Midbrain (tissue), 1 donor: ENCODE measurements at places on chromosomes 12 and 14.
A peak's percentile ranks its signal among the peaks of the same experiment; 100 is the strongest.

GRCh38 chr14:20711261-20711660 is 22.7 kb downstream of the ANG start:
- DNase-seq: no peak

DNA sequence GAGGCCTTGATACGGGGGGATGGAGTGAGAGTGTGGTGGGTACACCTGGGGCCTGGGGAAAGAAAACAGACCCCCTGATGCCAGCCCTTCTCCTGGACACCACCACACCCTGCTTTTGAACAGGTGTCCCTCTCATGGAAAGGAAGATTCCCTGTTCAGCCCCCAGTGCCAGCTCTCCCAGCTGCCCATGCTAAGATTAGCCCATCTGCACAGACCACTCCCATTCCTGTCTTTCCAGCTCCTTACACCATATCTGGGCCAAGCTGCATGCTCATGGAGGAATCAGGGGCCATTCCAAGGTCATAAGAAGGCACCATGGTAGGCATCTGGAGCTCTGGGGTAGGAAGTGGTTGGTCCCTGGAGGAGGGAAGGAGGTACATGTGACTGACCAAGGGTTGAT is 9.6 kb downstream of the NAB2 start:
- DNase-seq: no peak

- no peak for DNase-seq
Measured at GRCh38 chr12:114926341-114926740, 242.4 kb upstream of the TBX3 start.

DNA sequence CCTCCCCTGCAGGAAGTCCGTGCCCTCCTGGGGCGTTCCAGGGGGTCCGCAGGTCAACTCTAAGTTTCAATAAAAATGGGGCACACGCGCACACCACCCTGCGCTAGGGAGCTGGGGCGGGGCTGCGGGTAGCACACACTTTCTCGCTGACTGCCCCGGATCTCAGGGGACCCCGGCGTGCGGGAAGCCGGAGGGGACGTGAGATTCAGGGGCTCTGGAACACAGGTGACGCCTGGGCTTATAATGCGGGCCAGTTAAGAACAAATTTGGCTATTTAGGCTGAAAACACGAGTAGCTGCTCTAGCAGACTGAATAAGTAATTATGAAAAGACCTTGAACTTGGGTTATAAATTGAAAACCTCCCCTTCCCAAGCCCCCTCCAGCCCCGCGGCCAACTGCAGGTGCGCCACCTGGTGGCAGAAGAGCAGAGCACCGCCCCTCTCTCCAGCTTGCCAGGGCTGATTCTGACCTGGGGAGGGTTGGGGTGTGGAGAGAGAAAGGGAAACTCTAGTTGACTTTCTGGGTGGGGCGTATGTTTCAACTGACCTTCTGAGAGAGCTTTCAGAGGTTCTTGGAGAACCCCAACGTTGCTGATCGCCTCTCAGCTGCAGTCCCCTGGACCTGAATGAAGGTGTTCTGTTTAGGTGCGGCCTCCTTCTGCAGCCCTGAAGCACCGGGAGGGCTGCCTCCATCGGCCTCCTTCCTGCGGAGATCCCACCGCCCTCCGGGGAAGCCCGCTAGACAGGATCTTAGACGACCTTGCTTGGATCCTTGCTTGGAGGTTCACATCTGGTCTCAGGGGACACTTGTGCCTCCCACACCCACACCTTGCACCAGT is 118.4 kb upstream of the EVL start:
- peak; percentile 17 for DNase-seq

GRCh38 chr14:50038398-50039119 is 77.8 kb downstream of the VCPKMT start:
- DNase-seq: no peak

GRCh38 chr12:104407438-104407837 is 49.3 kb upstream of the CHST11 start:
- DNase-seq: no peak

GRCh38 chr12:51122844-51123243 is 39.4 kb upstream of the CSRNP2 start:
- no peak for DNase-seq

DNA sequence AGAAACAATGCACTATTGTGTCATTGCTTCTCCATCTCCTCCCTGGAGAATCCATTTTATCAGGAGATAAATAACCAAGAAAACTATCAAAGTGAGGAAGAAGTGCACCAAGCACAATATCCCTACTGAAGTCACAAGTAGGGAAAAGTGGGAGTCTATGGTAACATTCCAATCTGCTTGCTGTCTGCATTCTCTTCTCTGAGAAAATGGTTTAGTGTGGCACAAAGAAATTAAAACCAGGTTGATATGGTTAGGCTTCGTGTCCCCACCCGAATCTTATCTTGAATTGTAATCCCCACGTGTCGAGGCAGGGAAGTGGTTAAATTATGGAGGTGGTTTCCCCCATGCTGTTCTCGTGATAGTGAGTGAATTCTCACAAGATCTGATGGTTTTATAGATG is 209.7 kb downstream of the PRKD1 start:
- no peak for DNase-seq

- DNase-seq: no peak
Measured at GRCh38 chr12:1530592-1531152, 63.7 kb downstream of the FBXL14 start.

DNA sequence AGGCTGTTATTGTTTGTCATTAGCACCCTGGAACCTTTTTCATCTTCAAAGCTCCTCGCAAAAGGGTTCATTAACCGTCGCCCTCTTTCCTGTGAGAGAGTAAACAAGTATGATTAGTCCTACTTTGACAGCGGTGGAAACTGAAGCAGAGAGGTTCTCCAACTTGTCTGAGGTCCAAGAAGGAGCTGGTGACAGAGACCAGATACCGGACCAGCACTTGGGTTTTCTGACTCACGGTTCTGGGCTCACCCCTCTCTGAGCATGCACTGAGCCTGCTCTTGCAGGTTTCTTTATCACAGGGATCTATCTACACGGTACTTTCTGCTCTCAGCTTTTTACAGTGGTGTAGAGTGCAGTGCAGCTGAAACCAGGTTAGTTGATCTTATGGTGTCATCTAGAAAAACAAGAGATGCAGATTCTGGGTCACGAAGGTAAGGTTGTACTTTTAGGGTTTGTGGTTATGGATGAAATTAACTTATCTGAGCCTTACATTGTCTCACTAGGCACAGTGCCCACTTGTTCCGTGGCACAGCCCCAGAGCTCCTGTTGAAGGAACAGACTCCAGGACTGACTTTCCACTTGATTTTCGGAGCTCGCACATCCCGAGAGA is 62.1 kb downstream of the PPP2R5C start:
- DNase-seq: peak; percentile 40

- DNase-seq: peak; percentile 69
Measured at GRCh38 chr12:68406134-68406576, 74.0 kb upstream of the MDM1 start.

DNA sequence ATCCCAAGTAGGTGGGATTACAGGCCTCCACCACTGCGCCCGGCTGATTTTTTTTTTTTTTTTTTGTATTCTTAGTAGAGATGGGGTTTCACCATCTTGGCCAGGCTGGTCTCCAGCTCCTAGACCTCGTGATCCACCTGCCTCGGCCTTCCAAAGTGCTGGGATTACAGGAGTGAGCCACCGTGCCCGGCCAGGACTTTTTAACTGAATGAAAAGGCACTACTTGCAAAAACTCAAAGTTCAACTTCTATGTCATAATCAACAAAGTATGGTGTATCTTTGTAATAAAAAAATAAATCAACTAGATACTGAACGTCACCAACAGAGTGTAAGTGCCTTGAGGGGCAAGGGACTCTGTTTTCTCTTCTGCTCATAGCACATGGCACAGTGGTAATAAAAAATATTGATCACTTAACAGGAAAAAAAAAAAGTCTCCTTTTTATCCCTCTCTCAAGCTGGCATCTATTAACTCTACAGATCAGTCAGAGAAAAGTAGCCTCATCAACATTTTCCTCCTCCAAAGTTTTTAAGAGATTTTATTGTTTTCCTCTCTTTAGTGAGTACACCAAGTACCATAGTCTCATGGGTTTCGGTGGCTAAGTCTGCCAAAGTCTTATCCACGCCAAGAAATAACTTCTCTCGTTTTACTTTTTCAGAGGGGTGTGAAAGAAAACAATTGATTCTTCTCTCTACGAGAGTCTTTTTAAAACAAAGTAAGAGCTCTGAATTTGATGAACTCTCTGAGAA is 10.6 kb upstream of the FOXN3 start:
- peak; percentile 45 for DNase-seq

DNA sequence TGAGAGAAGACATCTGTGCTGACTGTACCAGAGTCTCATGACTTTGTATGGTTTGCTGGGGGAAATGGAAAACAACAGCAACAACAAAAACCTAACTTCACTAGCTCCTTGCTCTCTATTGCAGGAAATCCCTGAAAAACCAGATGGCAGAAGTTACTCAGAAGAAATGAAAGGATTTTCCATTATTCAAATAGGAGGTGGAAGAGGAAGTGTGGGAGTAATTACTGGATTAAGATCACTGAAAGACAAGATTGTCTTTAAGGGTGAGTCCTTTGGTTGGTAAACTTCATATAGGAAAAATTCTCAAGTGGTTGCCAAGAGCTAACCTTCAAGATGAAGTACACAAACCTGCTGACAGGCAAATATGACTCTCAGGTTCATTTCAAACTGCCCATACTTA is 391.9 kb upstream of the ATP2B1 start:
- no peak for DNase-seq

- DNase-seq: no peak
Measured at GRCh38 chr12:121001060-121001459, 15.2 kb downstream of the C12orf43 start.

DNA sequence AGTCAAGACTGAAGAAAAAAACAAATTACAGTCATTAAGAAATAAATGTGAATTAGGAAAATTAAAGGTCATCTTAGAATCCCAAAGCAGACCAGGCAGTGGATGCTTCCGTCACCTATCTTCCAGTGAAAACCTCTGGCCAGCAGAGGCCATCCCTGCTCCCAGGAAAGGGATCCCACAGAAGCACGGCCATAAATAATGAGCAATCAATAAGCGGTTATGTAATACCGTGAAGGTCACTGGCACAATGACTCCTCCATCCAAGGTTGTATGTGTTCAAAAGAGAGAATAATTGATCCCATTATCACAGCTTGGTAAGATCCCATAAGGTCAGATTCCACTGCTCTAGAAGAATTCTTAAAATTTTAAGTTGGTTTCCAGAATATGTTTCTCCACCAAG is 85.7 kb downstream of the PPP2R5E start:
- DNase-seq: no peak

GRCh38 chr12:43621262-43621661 is 69.3 kb upstream of the ADAMTS20 start:
- DNase-seq: no peak

- DNase-seq: no peak
Measured at GRCh38 chr12:15538881-15539280, 216.6 kb downstream of the PTPRO start.

DNA sequence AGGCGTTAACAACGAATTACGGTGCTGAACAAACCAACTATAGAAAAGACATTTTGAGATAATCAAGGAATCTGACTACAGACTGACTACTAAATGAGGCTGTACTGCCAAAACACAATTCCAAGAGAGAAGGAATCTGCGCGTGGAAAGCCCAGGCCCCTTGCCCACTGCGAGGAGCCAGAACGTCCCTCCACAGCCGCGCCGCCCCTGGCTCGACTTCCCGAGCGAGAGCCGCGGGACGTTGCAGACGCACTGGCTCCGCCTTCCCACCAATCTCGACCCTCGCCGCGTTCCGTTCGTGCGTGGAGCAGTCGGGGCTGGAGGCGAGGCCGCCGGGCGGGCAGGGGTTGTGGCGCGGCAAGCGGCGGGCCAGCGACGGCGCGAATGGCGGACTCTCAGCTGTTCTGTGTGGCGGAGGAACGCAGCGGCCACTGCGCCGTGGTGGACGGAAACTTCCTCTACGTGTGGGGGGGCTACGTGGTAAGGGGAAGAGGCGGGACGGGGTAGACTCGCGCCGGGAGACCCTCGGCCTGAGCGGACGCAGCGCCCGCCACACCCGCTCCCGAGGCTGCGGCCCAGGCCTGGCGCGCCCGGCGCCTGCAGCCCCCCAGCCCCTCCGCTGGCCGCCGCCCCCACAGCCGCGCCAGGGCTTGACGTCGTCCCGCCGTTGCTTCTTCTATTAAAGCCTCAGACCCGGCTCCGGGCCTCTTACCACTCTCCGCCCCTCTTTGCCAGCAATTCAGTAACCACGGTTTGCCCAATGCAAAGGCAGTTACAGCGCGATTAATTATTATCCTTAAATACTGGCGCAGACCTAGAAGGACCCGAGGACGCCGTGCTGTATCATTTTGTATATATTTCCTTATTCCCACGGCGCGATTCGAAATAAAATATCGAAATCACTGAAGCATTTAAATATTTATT is at the start of gene KLHDC1:
KLHDC1 (plus strand) TSS at position 310 of the 924 bp plus-strand sequence; CDS start at position 385, 75 bp downstream.
- peak; percentile 88 for DNase-seq

DNA sequence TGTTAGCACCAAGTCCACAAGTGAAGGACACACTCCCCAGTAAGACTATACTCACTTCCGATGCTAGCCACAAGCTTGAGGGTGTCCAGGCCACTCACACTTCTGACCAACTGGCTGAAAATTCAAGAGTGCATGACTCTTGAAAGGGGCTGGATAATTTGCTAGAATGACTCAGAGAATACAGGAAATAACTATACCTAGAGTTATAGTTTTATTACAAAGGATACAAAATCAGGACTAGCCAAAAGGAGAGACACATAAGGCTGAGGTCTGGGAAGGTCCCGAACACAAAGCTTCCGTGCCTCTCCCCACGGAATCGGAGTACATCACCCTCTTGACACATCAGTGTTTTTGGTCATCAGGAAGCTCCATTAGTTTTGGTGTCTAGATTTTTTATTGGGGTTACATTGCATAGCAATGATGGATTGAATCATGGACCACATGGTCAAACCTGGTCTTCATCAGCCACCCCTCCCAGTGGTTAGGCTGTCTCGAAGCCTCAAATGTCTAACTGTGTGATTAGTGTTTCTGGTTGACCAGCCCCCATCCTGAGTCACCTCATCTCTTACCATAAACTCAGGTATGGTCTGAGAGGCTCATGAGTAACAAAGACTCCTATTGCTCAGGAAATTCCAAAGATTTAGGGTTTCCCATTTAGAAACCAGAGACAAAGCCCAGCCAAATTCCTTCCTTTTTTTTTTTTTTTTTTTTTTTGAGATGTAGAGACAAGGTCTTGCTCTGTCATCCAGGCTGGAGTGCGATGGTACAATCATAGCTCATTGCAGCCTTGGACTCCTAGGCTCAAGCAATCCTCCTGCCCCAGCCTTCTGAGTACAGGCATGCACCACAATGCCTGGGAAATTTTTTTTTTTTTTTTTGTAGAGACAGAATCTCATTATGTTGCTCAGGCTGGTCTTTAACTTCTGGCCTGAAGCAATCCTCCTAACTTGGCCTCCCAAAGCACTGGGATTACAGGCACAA is 472.0 kb upstream of the TBX3 start:
- no peak for DNase-seq

GRCh38 chr14:84456946-84457345 is 1073.0 kb upstream of the FLRT2 start:
- no peak for DNase-seq
